Left renal cortex interstitium (tissue), 4 donors: ENCODE measurements at places on chromosomes 11 and 22.
A peak's percentile ranks its signal among the peaks of the same experiment; 100 is the strongest.

- no peak for DNase-seq
Measured at GRCh38 chr11:101326141-101326540, 196.5 kb upstream of the PGR start.

DNA sequence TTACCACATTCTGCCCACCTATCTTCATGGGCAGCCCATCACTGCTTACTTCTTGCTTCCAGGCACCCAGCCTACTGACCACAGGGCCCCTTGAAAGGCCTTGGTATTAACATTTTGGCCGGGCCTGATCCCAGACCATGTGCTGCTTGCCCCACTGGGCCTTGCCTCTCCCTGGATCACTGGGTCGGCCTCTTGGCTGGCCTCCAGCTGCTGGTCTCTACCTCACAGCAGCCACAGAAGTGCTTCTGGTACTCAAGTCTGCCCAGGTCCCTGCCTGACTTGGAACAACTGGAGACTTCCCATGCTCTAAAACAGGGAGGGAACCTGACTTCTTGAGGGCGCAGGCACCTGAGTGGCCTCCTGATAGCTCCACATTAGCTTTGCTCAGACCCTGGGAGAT, 63.6 kb downstream of the THAP12 start:
- DNase-seq = no peak

- no peak for DNase-seq
Measured at GRCh38 chr11:103949781-103950180, 86.7 kb upstream of the DDI1 start.

DNA sequence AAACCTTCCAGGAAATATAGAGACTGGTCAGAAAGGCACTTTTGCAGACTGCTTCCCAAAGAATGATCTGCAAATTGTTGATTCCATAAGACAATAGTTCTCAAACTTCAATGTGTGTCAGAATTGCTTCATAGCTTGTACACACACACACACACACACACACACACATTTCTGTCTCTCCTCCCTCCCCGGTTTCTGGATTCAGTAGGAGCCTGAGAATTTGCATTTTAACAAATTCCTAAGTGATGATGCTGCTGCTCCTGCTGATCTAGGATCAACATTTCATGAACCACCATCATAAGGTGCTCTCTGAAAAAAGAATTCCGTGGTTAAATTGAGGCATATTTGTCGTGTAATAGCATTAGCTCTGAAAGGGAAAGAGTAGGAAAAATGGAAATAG, 35.3 kb upstream of the FZD4 start:
- no peak for DNase-seq

GRCh38 chr11:44811841-44812448, 85.2 kb downstream of the TSPAN18 start:
- DNase-seq = no peak

GRCh38 chr11:65917077-65917433, 1.8 kb downstream of the C11orf68 start:
- DNase-seq = no peak

DNA sequence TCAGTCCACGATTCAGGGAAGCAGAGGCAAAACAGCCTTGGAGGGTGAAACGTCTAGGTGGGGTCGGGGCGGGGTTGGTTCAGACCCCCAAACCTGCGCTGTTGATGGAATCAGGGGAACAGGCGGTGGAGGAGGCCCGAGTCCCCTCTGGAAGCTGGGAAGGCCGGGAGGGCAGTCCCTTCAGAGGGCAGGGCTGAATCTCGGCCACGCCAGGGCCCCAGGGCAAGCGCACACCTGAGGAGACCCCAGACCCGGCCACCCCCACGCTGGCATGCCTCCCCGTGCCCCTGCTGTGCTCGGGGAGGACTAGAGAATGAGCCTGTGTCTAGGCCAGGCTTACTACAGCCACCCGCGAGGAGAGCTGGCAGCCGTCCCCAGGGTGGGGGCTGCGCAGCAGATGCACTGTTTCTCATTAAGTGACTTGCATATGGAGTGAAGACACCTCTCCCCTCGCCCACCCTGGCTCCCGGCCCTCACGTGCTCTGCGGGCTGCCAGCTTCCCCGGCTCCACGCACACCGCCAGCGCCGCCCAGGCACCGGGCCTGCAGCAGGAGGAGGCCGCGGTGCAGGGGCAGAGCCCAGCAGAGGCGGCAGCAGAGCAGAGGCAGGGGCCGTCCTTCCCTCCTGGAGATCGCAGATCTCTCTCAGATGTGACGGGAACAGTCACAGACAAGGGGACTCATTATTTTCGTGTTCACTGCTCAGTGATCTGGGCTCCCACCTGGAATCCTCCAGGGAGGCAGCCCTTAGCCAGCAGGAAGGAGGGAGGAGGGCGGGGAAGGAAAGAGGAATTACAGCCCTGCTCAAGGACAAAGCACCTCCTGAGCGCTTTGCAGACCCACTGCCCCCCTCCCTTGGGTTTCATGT, 47.1 kb upstream of the OPCML start:
- DNase-seq = peak; percentile 17

GRCh38 chr11:117842131-117842941, 17.8 kb upstream of the FXYD2 start:
- no peak for DNase-seq

DNA sequence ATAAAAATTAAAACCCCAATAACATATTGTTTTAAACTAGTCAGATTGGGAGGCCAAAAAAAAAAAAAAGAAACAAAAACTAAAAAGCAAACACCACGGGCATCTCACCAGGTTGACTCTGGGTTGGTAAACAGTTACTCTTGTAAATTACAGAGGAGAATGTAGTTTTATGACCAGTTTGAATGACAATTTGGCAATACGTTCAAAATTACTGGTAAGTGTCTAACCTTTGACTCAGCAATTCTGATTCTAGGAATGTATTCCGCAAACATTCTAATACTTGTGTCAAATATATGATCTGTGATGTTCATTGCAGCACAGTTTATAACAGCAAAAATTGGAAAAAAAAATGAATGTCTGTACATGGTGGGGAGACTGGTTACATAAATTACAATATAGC, 1376.0 kb downstream of the TBC1D22A start:
- no peak for DNase-seq

GRCh38 chr22:28882545-28882877, 861 bp upstream of the ZNRF3 start:
- no peak for DNase-seq

DNA sequence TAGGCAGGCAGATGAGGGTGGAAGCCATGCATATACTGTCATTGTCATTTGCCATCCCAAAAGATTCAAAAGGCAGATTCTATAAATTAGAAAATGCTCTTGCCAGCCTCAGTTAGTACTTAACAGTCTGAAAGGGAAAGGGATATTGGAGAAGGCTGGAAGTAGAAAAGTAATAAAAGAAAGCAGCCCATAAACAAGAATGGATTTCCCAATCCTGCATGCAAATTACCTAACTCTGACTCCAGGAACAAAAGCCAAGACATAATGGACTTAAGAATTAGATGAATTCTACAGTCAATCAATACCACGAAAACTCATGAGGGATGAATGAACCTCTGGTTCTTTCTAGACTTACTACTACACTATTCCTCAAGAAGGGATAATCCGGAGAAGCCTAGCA, 5.9 kb downstream of the PAK1 start:
- DNase-seq = no peak

DNA sequence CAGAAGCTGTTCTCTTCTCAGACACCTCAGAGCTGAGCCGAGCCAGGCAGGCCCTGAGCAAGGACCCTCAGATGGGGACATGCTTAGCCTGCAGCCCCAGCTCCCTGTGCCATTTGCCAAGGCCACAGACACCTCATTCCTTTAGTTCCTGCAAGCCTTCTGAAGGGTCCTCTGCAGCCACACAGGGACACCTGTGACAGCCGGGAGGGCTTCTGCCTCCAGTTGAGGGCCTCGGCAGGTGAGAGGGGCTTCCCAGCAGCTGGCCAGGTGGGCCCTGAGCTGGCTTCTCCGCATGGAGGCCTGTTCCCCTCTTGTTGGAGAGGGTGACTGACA, 18.2 kb downstream of the INCENP start:
- no peak for DNase-seq

DNA sequence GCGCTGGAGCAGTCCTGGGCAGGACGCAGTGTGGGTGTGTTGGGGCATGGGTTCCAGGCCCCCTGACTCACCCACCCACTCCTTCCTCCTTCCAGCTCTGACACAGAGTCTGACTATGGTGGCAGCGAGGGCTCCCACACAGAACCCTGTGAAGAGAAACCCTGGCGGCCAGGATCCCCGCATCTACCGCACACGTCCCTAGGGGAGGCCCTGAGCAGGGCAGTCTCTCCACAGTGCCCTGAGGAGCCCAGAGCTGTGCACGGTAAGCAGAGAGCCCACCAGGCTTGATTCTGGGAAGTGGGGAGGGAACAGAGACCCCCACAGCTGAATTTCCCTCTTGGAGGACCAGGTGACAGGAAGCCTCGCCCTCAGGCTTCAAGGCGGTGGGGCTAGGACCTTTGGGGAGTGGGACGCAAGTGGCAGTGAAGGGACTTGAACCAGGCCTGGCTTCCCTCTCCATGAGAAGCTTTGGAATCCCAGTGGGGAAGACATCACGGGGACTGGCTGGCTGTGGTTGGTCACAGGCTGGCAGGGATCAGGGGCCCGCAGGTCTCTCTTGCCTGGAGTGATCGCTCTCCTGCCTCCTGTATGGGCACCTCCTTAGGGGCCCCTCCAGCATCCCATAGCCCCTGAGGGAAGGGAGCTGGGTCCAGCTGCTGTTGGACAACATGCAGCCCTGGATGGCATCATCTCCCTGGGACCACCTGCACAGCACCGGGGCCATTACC, 96.4 kb upstream of the PARVA start:
- no peak for DNase-seq

DNA sequence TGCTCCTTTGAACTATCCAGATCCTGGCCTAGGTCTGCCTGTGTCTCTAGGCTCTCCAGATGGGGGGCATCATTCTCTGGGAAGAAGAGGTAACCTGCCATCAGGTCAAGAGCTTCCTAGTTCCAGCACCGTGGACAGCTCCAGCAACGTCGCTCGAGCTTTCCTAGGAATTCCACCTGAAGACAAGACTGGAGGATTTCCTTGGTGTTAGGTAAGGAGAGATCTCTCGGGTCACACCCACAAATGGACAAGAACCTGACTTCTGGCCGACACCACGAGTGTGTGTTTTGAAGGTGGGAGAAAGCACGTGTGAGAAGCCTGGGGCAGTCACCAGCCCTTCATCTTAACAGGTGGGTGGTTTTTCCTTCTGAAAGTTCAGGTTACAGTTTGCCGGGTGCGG, 1.2 kb downstream of the PRG3 start:
- peak; percentile 29 for DNase-seq

DNA sequence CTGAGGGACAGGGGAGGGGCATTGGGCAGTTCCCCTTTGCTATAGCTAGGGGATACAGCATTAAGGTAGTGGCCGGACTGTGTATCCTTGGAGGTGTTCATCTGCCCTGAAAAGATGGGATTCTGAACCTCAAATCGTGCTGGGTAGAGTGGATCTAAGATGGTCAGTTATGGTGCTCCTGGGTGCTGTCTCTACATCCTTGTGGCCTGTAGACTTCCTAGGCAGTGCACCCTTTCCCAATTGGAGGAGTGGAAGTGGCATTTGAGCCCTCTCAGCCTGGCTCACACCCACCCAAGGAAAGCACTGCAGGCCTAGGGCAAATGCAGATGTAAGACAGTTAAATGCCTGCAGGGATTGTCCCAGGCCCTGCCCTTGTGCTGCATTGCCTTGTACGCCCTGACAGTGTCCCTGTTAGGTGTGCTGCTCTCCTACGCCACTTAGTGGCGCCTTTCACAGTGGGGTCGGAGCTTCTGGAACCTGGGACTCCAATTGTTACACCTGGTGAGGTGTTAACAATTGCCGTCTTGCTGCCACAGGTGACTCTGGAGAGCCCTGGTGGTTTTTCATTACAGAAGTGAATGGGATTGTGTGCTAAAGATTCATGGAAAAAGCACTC, 35.0 kb downstream of the PPFIBP2 start:
- DNase-seq = no peak

GRCh38 chr22:32473388-32473952, 1.1 kb upstream of the FBXO7 start:
- DNase-seq = no peak

DNA sequence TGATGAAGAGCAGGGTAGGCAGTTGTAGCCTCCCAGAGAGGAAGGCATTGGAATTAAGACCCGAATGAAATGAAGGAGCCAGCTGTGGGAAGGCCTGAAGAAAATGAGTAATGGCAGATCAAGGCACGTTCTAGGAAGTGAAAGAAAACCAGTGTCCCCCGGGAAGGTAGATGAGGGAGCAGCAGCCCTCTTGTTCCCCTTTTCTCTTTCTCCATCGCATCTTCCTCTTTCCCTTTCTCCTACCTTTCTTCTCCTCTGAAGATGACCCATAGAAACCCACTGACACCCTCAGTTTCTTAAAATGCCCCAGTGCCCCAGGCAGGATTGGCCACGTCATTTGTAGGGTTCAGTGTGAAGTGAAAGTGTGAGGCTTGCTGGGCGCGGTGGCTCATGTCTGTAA, 172.6 kb upstream of the SEZ6L start:
- DNase-seq = no peak

GRCh38 chr11:46387919-46388618, 3.5 kb downstream of the CHRM4 start:
- DNase-seq = no peak

GRCh38 chr11:118790357-118791110, 430 bp downstream of the DDX6 start:
- DNase-seq = peak; percentile 79

DNA sequence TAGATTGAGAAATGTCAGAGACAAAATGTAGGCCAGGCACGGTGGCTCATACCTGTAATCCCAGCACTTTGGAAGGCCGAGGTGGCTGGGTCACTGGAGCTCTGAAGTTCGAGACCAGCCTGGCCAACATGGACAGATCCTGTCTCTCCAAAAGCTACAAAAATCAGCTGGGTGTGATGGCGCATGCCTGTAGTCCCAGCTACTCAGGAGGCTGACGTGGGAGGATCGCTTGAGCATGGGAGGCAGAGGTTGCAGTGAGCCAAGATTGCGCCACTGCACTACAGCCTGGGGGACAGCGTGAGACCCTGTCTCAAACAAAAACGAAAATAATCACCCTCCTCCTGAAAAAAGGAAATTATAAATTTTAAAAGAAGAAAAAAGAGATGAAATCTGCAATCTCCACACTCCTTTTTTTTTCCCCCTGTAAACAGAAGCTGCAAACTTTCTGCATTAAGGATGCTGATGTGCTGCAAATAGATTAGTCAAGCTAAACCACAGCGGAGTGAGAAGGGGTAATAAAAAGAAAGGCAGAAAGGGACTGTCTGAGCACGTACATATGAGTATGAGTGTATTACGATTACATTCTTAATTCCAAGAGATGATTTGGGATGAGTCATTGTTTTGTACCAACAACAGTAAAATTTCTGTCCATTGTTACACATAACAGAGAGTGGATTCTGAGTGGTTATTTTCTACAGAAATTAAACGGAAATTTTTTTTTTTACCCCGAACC, 87.3 kb downstream of the SIK3 start:
- no peak for DNase-seq

DNA sequence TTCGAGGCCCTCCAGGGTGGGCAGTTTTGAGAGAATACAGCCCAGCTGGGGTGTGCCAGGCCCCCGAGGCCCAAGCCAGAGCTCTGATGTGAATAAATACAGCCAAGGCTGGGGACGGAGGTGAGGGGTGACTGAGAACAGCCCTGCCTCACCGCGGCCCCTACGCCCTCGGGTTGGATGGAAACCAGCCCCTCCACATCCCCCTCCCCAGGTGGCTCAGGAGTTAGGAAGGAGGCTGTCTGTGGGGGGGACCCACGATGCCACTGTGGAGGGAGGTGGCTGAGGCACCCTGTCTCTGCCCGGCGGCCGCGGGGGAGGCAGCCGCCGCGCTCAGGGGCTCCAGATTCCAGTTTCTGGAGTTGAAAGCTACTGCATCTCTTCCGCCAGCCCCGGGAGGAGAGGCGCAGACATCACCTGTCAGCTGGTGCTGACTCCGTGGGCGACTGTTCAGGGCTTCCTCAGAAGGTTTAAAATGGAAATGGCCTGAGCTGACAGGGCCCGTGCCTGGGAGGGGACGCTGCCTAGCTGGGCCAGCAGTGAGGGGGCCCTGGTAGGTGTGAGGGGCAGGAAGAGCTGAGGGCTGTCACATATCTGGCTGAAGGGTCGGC, 1.4 kb downstream of the FLRT1 start:
- no peak for DNase-seq
